ENCODE measurements at places on chromosomes 6 and 20.

DNA sequence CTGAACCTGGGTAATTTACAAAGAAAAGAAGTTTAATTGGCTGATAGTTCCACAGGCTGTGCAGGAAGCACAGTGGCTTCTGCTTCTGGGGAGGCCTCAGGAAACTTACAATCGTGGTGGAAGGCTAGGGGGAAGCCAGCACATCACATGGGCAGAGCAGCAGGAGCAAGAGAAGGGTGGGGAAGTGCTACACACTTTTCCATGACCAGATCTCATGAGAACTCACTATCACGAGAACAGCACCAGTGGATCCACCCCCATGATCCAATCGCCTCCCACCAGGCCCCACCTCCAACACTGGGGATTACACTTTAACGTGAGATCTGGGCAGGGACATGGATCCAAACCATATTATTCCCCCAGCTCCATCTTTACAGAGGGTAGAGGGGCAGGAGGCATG, 166.4 kb downstream of the NFATC2 start:
- no peak for DNase-seq

DNA sequence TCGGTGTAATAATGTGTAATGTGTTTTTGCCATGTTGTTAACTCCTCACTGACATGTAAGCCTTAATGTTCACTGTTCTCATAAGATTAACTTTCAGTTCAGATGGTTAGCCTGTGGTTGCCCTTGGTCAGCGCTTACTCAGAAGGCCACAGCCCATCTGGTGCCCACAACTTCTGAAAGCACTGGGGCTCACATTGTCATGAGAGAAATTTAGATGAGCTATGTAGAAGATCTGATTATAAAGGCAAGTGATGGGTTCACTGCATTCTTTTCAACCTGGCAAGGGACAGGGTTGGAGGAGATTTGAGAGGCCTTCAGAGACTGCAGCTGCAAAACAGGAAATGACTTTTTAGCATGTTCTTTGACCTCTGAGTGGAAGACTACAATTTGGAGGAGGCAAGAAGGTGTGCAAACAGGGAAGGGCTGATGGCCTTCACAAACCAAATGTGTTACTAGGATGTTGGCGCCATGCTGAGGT, 242.3 kb upstream of the SUPT3H start:
- no peak for DNase-seq

DNA sequence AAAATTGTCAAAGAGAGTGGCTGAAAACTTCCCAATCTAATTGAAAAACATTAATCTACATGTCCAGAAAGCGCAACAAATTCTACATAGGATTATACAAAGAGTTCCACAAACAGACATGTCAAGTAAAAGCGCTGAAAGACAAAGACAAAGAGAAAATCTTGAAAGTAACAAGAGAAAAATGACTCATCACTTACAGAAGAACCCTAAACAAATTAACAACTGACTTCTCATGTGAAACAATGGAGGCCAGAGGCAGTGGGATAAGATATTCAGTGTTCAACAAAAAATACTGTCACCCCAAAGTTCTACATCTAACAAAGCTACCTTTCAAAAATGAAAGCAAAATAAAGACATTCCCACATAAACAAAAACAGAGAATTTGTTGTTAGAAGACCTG, 2.0 kb upstream of the POM121L2 start:
- DNase-seq: no peak

GRCh38 chr6:24899997-24900325, 35.8 kb downstream of the RIPOR2 start:
- DNase-seq: no peak

DNA sequence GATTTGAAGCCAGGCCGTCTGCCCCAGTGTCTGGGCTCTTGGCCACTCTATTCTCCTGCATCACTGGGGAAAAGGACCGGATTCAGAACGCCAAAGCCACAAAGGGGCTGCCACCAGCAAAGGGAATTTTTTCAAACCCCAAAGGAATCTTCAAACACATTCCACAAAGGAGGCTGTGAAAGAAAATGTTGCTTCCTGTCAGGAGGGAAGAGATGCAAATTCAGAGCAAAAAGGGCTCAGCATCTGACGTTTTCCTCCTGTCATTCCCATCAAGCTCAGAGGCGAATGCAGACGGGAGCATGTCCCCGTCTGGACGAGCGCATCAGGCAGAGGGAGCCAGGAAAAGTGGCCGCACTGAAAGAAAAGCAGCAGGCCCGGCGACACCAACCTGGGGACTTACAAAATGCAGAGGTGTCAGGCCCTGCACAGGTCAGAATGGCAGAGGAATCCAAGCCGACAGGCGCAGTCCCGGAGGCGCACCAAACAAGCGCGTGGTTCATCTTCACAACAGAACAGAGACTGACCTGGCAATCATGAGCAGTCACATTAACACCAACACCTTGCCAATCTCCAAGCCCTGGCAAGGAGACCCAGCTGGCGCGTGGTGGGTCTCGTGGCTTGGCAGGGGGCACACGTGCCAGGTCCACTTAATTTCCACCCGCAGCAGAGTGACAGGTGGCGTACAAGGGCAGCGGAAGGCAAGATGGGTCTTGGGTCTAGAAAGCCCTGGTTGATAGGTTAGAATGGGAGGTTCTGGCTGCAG, 62.8 kb downstream of the GRM4 start:
- no peak for DNase-seq

DNA sequence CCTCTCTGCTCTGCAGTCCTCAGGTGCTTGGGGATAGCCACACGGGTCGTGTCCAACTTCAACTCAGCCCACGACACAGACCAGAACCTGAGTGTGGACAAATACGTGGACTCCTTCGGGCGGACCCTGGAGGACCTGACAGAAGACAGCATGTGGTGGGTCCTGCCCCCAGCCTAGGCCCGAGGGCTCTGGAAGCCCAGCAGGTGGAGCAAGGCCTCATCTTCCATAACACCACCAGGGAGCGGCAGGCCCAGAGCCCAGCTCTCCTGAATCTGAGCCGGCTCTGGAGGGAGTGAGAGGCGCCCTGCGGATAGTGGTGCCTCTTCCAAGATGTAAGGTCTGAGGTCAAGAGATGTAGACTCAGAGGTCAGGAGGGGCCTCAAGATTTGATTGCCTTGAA, 19.6 kb downstream of the TGM6 start:
- DNase-seq: no peak

- DNase-seq: no peak
Observed at GRCh38 chr6:165717732-165718465, 54.9 kb upstream of the PDE10A start.

GRCh38 chr6:15073344-15073789, 172.5 kb upstream of the JARID2 start:
- DNase-seq: no peak

GRCh38 chr20:23011008-23011721, 23.9 kb upstream of the SSTR4 start:
- no peak for DNase-seq

- DNase-seq: no peak
Observed at GRCh38 chr6:46985943-46986342, 56.2 kb downstream of the ADGRF1 start.

GRCh38 chr20:9507544-9508239, 6.7 kb upstream of the LAMP5 start:
- DNase-seq: no peak

DNA sequence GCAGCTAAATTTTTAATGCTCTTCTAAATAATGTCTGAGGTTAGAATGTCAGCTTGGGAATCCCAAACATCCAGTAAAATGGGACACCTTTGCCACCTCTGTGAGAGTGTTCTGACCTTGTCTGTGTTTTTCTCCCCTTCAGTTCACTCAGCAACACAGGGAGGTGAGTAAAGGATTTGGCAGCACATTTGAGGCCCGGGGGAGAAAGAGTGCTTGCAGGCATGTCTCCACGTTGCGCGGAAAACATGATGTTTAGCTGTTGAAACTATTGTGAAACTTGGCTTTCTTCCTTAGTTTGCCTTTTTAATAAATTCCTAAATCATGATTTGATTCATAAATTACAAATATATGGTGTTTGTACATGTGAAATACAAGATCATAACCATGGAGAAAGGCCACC, 707.8 kb upstream of the FLRT3 start:
- no peak for DNase-seq

- DNase-seq: no peak
Observed at GRCh38 chr20:37991157-37991866, 41.9 kb downstream of the TTI1 start.

- DNase-seq: no peak
Observed at GRCh38 chr6:12800120-12800519, 83.6 kb downstream of the PHACTR1 start.

DNA sequence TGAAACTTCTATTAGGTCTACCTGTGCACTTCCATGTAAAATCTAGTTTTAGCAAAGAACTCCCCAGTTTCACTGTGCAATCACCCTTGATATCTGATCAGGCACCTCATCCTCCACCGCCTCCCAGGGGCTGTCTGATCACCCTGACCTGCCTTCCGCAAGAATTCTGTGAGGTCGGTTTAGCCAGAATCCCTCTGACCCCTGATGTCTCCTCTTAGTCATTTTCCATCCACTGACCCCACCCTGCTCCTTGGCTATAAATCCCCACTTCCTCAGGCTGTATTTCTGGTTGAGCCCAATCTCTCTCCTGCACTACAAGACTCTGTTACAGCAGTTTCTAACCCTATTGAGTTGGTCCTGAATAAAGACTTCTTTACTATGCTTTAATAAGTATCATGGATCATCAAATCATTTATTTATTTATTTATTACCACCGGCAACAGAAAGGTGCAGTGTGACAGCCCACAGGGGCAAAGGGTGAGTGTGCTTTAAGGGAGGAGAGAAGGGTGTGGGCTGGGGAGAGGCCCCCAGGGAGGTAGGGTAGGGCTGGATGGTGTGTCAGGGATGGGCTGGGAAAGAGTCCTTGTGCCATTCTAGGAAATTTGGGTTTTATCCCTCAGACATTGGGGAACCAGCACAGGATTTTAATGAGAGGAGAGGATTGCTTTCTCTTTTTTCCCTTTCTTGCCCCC, 11.2 kb upstream of the SERPINB6 start:
- DNase-seq: no peak

- DNase-seq: no peak
Observed at GRCh38 chr6:124022641-124023040, 219.0 kb downstream of the NKAIN2 start.

DNA sequence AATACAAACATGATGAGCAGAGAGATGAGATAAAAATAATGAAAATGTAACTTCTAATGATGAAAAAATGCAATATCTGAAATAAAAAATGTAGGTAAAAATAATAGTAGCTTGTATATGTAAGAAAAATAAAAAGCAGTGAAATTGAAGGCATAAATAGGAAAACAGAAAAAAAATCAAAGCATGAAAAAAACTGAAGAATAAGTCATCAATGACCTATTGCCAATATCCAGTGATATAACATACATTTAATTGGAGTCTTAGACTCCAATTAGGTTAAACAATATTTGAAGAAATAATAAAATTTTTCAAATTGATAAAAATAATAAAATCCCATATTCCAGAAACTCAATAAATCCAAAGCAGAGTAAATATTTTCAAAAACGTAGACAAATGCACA, 114.0 kb upstream of the HDGFL1 start:
- DNase-seq: no peak

DNA sequence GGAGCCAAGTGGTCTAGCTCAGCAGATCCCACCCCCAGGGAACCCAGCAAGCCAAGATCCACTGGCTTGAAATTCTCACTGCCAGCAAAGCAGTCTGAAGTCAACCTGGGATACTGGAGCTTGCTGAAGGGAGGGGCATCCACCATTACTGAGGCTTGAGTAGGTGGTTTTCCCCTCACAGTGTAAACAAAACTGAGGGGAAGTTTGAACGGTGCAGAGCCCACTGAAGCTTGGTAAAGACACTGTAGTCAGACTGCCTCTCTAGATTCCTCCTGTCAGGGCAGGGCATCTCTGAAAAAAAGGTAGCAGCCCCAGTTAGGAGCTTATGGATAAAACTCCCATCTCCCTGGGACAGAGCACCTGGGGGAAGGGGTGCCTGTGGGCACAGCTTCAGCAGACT, 819.5 kb upstream of the EPHA7 start:
- DNase-seq: no peak

DNA sequence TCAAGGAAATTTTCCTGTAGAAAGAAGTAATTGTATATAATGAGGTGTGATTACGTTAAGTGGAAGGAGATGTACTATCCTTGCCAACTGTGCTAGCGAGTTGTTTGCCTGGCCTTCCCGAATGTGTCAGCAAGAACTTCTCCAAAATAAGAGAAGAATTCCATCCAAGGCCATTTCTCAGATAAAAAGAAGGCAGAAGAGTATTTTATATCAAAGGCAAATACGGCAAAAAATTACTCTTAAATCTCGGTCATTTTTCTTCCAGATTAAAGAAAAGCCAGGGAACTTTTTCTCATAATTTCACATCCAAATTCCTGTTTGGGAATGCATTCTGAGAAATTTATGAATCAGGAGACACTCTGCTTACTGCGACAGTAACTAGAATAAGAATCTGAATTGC, 290.6 kb downstream of the CBLN4 start:
- DNase-seq: no peak

- peak; percentile 75 for DNase-seq
Observed at GRCh38 chr20:39004508-39004907, 42.4 kb downstream of the DHX35 start.

DNA sequence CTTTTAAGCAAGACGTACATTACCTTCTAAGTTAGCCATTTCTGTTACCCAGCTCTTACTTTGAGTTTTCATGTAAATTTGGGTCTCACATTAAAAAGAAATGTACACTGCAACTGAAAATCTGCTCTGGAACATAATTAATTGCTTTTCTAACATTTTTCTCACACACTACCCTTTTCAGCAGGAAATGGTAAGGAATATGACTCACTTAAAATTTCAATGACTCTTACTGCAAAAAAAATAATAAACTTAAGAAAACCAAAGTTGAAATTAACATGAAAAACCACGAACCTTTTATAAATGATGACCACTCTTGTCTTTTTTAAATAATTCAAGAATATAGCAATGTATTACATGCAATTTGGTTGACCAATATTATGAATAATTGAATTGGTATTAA, 1.3 kb downstream of the CGA start:
- no peak for DNase-seq

DNA sequence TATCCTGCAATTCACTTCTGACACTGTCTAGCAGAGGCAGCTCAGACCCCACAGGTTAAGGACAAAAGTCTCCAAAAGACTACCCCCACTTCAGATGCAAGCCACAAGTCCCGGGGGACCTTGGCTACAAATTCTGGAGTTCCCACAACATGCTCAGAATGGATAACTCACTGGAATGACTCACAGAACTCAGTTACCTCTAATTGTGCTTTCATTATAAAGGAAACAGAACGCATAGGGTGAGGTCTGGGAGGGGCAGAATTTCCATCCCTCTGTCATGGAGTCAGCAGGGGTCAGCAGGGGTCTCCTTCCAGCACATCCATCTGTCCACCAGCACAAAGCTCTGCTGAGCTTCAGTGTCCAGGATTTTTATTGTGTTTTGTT, 184.2 kb downstream of the CDH4 start:
- no peak for DNase-seq

- no peak for DNase-seq
Observed at GRCh38 chr20:6698056-6698455, 69.4 kb upstream of the BMP2 start.

DNA sequence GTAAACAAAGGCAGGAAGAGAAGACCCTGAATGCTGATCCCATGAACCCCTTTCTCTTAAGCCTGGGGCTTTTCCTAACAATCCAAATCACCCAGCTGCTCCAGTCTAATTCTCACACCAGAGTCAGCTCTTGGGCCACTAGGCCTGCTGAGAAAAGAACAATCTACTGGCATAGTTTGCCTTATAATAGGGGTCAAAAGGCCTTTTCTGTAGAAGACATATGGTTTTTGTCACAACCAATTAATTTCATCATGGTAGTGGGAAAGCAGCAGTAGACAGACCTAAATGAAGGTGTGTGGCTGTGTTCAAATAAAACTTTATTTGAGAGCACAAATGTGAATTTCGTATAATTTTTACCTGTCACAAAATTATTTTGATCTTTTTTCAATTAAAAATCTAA, 994.7 kb upstream of the EPHA7 start:
- no peak for DNase-seq

GRCh38 chr6:64062960-64063683, 427.5 kb downstream of the PHF3 start:
- DNase-seq: no peak
